M059J (cell line): ENCODE measurements at places on chromosomes 1 and 21.

GRCh38 chr1:10396870-10397269, 2.0 kb upstream of the PGD start:
- DNase-seq: no peak

- peak; percentile 44 for DNase-seq
Observed at GRCh38 chr1:197314682-197315081, 46.6 kb downstream of the CRB1 start.

GRCh38 chr1:206695733-206696132, 11.0 kb downstream of the MAPKAPK2 start:
- no peak for DNase-seq

DNA sequence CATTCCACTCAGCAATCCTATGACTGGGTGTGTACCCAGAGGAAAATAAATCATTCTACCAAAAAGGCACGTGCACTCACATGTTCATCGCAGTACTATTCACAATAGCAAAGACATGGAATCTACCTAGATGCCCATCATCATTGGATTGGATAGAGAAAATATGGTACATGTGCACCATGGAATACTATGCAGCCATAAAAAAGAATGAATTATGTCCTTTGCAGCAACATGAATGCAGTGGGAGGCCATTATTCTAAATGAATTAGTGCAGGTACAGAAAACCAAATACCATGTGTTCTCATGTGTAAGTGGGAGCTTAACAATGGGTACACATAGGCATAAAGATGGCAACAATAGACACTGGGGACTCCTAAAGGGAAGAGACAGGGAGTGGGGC, 39.9 kb upstream of the SLC35F3 start:
- DNase-seq: no peak

DNA sequence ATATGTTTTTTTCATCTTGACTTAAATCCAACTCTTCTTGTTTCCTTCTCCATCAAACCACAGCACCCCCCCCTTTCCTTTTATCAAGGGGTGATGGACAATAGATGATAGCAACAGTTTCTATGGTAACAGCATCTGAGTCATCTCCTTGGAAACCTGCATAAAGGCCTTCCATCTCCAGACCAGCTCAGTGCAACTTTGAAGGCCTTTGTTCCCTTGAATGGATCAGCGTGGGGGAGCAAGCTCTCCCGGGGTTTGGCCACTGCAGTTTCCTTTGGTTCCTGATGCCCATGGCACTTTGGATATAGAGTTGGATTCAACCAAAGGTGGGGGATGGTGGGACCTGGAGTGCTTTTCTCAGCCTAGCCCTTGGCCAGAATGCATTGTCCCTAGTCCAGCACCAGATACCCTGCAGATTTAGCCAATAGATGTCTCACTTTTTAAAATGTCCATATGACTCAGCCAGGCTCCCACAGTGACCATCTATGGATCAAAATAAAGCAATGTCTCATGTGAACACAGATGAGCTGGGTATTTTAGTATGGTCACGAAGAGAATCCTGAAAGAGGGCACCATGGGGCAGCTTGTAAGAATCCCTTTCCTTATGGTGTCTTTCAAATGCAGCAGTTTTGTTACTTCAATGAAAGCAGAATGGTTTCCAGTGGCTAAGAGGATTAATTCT, 127.7 kb downstream of the SPATA46 start:
- peak; percentile 65 for DNase-seq
